ENCODE measurements at places on chromosomes 7 and 10.

GRCh38 chr7:43458330-43459018 is 124.4 kb upstream of the STK17A start:
- DNase-seq: no peak

GRCh38 chr10:13087986-13088618 is 11.9 kb upstream of the OPTN start:
- no peak for DNase-seq

DNA sequence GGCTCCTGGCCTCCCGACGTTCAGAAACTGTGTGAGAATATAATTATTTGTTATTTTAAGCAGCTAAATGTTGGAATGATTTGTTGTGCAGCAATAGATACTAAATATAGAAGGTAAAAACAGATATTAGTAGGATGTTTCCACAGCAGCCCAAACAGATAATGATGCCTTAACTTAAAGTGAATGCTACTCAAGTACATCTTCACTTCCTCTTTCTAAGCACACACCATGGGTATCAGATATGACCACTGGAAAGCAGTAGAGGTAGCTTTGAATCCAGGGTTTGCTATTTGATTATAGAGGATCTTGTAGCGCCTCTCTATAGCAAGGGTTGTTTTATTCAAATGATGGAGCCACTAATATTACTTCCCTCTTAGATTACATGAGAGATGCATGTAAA is 38.2 kb upstream of the BET1 start:
- DNase-seq: no peak

DNA sequence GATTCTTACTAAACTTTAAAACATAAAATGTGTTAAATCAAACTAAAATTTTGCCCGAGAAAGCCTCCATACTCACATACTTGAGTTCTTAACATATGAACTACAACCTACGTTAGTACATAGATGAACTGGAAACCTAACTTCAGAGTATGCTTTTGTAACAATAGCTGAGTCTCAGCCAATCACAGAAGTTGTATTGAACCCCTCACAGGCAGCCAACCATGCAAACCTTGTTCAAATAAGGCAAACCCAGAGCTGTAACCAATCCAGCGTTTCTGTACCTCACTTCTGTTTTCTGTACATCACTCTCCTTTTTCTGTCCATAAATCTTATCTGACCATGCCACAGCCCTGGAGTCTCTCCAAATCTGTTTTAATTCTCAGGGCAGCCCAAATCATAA is 157.3 kb upstream of the COL1A2 start:
- DNase-seq: no peak

DNA sequence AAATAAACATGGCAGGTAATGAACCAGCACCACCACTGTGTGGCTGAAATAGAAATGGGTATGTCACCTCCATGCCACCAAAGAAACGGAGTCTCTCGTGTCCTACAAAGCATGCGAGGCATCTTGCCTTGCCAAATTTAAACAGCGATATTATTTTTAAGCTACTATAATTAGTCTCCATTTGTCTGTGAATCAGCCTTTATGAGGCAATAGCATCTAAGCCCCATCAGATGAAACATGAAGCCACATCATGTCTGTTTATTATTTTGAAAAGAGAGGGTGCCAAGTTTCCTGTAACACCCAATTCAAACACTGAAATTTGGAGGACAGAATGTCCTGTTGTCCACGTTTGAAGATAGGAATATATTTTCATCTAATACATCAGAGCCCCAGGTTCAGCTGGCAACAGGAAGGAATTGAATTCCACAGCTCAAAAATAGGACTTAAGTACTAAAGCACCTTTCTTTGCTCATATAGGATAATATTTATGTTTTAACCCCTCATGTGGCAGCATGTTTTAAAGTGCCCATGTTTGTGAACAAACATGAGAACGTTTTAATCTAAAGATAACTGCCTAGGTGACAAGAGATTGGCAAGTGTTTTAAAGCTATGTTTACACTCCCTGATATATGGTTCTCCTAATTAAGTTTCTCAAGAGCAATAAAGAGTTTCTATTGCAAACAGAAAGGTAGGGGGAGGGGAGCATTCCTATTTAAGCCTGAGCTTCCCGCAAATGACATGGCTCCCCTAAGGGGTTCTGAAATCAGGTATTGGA is 86.8 kb downstream of the SORBS1 start:
- DNase-seq: no peak

GRCh38 chr10:5788969-5789368 is 24.3 kb downstream of the GDI2 start:
- DNase-seq: no peak

All from SIG-M5 (cell line).